ENCODE measurements at places on chromosomes 11 and 22.

- no peak for DNase-seq
Measured at GRCh38 chr11:72217841-72218240, 1.2 kb downstream of the FOLR2 start.

DNA sequence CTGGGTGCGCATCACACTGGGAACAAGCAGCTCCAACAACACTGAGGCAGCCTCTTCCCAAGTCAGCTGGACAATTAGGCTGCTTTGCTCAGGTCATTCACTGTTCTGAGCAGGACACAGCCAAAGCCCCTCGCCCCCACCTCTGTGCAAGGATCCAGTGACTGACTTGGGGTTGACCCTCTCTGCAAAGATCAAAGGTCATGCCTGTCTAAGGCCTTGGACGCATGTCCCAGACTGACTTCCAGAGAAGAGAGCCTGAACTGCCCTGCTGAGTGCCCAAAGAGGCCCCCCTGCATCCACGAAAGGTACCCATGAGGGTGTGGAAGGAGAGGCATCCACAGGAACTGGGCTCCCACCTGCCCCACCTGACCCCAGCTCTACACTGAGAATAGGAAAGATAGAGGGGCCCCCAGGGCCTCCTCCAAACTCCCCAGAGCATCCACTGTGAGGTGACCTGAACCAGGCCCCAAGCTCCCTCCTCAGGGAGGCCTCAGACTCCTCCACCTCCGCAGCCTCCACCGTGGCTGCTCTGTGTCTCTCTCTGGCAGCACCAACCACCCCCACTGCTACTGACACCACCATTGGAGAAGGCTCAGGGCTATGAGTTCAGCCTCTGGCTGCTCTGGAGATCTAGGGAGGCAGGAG is 53.5 kb downstream of the IGLL5 start:
- peak; percentile 1 for DNase-seq

DNA sequence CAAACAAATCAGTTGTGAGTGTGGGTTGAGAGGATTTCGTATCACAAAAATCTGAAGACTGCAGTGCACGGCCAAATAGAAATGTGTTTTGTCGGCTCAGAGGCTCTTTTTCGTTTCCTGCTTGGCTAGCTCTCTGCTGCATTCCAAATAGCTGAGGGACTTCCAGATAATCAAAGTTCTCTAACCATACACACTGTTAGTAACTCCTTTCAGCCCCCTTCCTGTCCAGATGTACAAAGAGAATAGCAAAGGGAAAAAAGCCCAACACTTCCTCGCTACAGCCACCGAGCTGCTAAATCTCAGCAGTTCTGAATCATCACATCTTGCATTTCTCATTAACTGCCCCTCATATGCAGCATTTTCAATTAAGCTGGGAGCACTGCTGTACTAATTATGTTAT is 203.1 kb downstream of the TENM4 start:
- DNase-seq: no peak

- DNase-seq: no peak
Measured at GRCh38 chr22:20446383-20446970, 8.9 kb upstream of the SCARF2 start.

- DNase-seq: no peak
Measured at GRCh38 chr11:132838627-132839026, 693.7 kb downstream of the OPCML start.

GRCh38 chr22:33088418-33088817 is 30.2 kb upstream of the SYN3 start:
- no peak for DNase-seq

DNA sequence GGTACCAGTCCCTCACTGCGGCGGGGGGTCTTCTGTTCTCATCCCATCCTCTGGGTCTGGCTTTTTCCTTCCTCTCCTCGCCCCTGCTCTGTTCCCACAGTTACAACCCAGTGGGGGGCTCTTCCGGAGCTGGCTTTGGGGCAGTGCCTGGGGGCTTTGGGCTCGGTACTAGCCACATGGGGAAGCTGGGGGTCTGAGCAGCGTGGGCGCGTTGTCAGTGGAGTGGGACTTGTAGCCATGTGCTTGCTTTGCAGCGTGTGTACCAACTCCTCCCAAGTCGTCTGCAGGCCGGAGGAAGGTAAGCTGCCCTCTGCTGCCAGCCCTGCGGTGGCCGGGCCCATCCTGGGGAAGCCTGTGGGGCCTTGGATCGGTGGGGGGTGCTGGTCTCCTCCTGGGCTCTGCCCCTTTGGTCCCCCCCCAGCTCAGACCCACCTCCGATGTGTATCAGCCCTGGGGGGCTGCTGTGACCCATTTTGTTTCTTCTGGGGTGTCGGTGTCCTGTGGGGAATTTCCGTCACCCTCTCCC is 17.5 kb downstream of the MUC2 start:
- no peak for DNase-seq

- DNase-seq: no peak
Measured at GRCh38 chr22:29670626-29671025, 49.2 kb upstream of the CABP7 start.

DNA sequence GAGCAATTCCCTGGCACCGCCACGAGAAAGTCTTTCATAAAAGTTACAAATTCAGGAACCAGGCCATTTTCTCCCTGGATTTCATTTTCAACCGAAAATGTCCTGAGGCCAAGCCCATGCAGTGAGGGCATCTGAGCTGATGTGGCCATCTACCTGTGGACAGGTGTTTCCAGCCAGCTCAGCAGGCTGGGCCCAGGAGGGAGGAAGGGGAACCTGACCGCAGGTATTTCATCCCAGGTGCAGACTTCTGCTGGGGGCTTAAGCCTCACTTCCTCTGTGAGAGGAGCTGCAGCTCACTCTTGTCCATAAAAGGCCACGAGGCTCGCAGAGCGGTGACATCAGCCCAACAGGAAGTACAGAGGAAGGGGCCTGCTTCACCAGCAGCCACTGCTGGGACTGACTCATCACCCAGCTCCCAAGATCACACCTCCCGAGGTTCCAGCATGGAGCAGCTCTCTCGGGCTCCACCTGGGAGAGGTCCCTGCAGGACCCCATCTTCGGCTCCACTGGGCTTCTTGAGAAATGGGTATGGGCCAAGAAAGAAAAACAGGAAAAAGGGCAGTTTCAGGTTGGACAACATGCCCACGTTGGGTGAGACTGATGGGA is 56.4 kb downstream of the MYH9 start:
- DNase-seq: no peak

DNA sequence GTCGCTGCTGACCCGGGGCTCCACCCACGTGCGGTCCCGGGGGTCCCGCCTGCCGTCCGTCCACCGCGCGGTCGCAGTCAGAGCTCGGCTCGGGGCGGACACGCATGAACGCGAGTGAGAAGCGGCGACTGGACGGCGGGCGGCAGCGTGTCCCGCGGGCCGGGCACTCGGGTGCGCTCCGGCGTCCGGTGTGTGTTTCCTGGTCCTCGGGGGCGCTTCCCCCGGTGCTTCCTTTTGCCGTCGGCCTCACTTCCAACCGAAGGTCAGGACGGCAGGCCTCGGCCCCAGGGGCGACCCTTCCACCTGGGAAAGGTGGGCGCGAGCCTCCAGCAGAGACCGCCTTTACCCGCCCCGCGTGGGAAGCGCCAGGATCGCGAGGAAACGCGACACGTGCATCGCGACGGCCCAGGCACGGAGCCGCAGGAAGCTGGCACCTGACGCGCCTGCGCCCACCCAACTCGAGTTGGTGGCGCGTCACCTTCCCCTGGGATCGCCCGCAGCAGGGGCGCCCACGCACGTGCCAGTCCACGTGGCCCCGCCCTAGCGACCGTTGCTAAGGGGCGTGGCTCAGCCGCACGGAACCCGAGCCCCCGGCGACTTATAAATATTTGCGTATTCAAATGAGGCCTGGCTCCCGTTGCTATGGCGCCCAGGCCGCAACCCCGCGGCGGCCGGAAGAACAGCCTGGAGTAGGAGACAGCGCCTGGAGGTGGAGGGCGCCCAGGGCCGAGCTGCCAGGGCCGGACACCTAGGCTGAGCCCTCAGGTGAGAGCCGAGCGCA is at the start of gene LRRC56:
Gene LRRC56, plus strand, starts transcription at position 687 of the 781 bp plus-strand sequence. CDS start 3,158 bp downstream, outside the sequence.
- DNase-seq: peak; percentile 8

GRCh38 chr11:6248248-6248647 is 9.4 kb downstream of the CNGA4 start:
- DNase-seq: no peak

DNA sequence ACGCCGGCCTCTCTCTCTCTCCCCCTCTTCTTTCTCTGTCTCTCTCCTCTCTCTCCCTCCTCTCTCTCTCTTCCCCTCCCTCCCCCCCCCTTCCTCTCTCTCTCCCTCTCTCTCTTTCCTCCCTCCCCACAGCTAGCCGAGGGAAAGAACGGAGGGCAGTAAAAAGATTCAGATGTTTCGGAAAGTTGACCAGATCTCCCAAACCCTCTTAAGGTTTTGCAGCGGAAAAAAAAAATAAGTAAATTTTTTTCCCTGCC is 195 bp upstream of the ALX4 start:
- DNase-seq: no peak

GRCh38 chr22:44926491-44927415 is 83.1 kb downstream of the PHF21B start:
- no peak for DNase-seq

DNA sequence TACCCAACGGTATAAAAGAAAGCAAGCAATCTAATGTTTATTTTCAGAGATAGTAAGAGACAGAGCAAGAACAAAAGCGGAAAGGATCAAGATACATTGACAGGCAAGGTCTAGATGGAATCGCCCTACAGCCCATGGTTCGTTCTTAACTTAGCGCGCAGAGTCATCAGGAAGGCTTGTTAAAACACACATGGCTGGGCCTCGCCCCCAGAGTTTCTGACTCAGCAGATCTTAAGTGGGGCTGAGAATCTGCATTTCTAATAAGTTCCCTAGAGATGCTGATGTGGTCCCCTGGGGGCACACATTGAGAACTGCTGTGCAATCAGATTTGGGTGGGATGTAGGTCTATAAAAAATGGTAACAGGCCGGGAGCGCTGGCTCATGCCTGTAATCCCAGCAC is 35.8 kb upstream of the CHRM4 start:
- DNase-seq: no peak

DNA sequence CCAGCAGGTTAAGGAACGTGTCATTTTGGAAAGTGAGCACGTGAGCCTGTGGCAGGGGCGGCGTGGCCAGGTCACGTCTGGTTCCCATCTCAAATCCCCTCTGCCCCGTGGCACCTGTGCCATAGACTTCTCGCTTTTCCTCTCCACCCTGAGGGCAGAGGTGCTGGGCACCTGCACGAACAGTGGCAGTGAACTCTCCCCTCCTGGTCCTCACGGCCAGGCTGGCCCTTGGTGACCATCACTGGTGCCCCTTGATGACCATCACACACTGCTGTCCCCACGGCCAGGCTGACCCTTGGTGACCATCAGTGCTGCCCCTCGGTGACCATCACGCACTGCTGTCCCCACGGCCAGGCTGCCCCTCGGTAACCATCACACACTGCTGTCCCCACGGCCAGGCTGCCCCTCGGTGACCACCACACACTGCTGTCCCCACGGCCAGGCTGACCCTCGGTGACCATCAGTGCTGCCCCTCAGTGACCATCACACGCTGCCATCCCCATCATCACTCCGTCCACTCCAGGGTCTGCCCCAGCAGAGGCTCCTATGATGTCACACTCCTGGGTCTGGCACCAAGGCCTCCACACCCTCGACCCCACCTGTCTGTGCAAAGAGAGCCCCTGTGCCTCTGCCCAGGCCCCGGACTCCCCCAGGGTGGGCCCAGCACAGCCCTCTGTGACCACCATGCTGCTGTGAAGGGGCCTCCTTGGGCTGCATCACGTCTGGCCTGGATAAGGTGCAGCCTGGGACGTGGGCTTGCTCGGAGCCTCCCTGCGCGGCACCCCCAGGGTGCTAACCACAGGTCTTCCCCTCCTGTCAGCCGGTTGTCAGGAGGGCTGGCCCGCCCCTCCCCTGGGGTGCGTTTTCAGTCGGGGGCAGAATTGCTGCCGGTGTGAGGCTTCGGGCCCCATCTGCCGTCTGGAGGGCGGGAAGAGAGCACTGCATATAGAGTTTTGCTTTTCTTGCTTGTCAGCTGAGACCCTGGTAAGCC is 738.6 kb downstream of the BRD1 start:
- no peak for DNase-seq

GRCh38 chr11:35803115-35803514 is 140.5 kb downstream of the TRIM44 start:
- no peak for DNase-seq

GRCh38 chr11:65274735-65275682 is 13.2 kb downstream of the POLA2 start:
- peak; percentile 75 for DNase-seq

- peak; percentile 25 for DNase-seq
Measured at GRCh38 chr11:123166071-123166559, 28.9 kb downstream of the CLMP start.

DNA sequence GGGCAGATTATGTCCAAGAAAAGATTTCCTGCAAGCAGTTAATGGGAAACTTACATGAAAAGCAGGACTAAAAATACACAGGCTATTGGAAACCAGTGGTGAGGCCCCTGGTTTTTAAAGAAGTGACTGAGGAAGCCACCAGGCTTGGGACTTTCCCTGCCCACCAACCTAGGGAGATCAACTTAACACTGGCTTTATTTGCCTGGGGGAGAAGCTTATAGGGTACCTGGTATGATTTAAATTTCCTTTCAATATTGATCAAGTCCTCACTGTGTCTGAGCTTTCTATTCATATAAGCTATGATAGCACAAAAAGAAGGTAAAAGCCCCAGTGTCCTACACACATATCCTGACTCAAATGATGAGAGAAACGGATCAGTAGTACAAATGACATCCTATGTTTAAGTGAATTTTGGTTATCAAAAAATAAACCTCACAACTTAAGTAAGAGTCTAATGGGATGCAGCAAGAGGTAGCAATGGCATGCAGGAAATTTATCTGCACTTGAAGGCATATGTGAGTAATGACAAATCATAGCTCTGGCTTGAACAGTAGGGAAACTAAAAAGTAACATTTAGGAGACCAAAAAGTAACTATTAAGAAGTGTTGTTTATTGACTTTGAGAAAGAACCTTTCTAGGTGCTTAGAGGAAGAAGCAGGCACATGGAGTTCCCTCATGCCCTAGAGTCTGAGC is 85.3 kb downstream of the GAB2 start:
- DNase-seq: no peak

GRCh38 chr22:32967386-32968101 is 90.6 kb downstream of the SYN3 start:
- DNase-seq: peak; percentile 76

DNA sequence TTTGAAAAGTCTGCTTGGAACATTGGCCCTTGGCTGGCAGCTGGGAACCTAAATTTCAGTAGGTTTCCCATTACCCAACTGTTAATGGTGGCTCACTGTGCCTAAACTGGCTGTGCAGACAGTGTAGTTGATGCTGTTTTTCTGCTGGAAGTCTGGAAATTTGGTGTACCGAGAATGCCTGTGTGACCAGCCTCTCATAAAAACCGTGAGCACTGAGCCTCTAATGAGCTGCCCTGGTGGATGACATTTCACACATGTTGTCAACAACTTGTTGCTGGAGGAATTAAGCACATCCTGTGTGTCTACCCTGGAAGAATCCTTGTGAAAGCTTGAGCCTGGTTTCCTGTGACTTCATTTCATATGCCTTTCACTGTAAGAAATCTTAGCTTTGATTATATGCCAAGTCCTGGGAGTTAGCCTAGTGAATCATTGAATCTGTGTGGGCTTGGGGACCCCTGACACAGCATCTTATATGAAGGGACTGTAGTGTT is 131.1 kb downstream of the LDLRAD3 start:
- no peak for DNase-seq

All from WERI-Rb-1 (cell line).